T-helper 2 cell (primary cell): ENCODE measurements at places on chromosomes 11 and 22.

GRCh38 chr22:23237841-23238240, 57.5 kb downstream of the BCR start:
- DNase-seq = no peak

DNA sequence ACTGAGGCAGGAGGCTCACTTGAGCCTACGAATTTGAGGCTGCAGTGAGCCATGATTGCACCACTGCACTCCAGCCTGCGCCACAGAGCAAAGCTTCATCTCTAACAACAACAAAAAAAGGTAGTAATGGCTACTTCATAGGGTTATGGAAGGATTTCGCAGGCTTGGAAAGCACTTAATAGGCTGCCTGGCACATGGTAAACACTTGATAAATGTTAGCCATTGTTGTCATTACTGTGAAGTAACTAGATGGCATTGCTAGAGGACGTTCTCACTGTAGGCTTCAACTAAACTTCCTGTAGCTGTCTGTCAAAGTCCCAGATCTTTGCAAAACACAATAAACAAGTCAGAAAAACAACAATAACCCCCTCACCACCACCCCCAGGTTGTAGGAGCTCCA, 357.2 kb upstream of the NARS2 start:
- DNase-seq = no peak

GRCh38 chr11:112822478-112823274, 138.5 kb upstream of the NCAM1 start:
- DNase-seq = no peak

DNA sequence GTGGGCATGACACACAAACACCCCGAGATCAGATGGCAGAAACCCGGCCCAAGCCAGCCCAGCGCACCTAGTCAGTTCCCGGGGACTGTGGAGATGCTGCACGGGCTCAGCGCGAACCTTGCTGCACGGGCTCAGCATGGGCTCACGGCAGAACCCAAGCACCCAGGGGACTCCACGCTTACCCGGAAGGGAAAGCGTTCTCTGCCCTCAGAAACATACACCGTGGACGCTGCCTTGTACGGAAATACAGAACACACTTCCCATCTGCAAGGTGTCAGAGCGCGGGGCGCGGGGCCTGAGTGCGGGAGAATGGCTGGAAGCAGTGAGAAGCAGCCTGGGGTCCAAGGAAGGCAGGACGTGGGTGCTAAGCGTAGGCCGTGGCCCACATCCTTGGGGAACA, 319.9 kb downstream of the NTM start:
- no peak for DNase-seq

GRCh38 chr11:13720940-13721339, 52.5 kb downstream of the FAR1 start:
- no peak for DNase-seq

DNA sequence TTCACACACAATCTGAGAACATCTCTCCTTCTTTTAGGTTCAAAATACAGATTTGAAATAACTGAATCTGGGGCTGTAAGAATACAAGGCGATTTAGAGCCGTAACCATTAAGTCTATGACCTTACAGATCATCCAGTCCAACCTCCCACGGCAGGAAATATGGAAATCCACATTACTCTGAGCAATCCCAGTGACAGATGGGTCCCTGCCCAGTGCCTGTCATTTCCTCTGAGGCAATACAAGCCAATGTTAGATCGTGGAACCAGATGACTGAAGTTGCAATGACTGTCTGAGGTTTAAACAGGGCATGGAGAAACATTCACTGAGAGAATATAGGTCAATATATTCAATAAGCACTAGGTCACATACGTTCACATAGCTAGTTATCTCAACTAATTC, 77.4 kb upstream of the OR5AK2 start:
- DNase-seq = no peak

- DNase-seq = no peak
These were observed 21.5 kb downstream of the NFAM1 start for GRCh38 chr22:42410708-42411107.

- DNase-seq = no peak
These were observed 22.2 kb downstream of the TSKU start for GRCh38 chr11:76805206-76805913.

DNA sequence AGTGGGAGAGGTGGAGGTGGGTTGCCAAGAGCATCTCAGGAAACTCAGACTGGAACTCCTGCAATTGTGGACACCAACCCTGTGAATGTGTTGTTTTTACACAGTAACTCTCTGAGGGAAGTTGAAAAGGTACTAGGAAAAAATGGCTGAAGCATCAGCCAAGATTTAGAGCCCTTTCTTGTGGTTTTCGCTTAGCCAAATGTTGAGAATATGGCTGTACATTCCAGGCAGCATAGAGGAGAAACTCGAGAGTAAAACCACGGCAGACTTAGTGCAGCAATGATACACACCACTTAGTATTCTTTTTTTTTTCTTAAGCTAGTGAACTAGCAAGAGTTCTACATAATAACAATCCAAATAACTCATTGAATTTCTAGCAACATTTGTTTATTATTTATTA, 309.7 kb upstream of the MTNR1B start:
- no peak for DNase-seq

DNA sequence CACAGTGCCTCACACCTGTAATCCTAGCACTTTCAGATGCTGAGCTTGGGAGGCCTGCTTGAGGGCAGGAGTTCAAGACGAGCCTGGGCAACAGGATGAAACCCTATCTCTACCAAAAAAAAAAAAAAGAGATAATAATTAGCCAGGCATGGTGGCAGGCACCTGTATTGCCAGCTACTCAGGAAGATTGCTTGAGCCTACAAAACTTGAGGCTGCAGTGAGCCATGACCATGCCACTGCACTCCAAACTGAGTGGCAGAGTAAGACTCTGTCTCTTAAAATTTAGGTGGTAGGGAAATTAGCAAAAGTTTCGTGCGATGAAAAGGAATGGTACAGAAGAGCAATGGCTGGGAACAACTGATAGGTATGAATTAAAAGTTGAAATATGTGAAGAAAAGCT, 18.0 kb downstream of the ST13 start:
- no peak for DNase-seq

- peak; percentile 54 for DNase-seq
These were observed 10.2 kb downstream of the PACS1 start for GRCh38 chr11:66080055-66080817.

DNA sequence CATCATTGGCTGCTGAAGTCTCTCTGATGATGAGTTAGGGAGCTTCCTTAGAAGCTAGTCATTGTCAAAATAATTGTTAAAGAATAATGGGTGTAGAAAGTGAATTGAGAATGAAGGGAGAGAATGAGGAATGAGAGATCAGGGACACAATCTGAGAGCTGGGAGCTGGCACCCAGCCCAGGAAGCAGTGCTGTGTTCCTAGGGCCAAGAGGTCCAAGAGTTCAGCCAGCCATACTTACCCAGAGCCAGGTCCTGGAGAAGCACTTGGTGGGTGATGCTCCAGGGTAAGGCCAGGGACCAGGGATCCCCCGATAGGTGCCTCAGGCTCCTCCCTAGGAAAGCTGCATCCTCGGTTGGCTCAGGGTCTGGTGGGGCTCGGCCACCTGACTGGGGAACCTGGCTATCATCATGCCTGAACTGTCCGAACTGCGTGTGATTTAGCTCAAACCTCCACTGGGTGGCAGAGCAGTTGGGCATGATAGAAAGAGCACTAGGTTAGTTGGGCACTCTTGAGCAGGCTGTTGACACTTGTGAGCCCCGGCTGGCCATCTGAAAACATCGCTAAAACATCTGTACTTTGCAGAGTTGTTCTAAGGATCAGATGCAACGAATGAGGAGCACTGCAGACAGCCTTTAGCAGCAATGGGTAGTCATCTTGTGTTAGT, 123.9 kb upstream of the NCAM1 start:
- DNase-seq = no peak

DNA sequence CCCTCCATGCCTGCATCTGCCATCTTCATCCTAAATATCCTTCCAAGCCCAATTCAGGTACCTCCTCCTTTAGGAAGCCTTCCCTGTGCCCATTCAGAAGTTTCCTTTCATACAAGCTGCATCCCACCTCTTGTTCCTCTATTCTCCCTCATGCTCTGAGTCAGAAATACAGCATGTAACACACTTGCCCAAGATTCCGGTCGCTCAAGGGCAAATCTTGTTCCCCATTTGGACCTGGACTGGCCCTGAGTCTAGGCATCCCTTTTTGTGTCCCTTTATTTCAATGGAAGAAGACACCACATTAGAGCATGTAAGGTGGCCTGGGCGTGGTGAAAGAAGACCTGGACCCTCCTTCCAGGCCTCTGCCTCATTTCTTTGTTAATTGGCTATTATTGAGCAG, 38.5 kb downstream of the RTL6 start:
- no peak for DNase-seq

GRCh38 chr11:6650980-6651379, 4.6 kb downstream of the DCHS1 start:
- no peak for DNase-seq

DNA sequence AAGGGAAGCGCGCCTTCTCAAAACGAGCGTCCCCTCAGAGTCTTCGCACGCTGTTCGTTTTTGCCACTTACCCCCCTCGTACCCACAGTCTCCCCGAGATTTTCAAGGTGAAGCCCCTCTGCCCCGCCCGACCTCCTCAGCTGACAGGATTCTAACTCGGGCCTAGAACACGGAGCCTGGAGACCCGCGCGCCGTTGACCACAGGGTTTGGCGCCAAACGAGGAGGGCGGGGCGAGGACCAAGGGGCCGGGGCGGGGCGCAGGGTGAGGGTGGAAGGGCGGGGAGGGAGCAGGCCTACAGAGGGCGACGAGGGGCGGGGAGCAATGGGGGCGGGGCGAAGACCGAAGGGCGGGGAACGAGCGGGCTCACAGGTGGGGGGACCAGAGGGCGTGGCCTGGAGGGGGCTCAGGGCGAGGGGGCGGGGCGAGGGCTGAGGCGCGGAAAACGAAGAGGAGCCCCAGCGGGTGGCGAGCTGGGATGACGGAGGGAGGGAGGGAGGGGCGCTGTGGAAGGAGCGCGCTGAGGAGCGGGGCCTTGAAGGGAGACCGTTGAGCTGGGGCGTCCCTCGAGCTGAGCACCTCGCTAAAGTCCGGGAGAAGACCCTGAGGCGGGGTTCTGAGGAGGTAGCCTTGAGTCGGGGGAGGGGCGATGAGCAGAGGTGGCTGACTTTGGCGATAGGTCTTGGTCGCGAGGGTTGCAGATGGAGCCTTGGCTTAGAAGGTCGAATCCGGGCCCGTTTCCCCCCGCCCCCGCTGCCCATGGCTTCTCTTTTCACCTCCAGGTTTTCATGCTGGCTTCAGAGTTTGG, at the start of gene DMC1:
DMC1 (minus strand) TSS at position 212 of the 807 bp plus-strand sequence. CDS start 1,927 bp downstream, outside the sequence.
- DNase-seq = peak; percentile 81
